SW 1271 (cell line): ENCODE measurements at places on chromosomes 13 and 19.

DNA sequence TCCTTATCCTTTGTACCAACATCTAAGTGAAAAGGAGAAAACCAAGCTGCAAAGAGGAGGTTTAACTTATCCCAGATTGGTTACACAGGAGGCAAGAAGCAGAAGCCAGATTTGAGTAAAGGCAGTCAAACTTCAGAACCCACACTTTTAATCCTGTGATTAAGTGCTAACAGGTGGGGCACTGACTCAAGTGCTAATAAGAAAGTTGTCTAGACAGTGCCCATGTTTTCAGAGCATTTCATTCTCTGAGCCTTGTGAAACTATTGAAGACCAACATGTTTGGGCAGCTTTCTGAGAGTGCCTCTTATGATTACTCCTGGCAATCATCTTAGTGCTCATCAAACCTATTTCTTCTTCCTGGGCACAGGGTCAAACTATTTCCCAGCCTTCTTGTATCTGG lies 380.8 kb downstream of the KCNRG start:
- no peak for DNase-seq

- DNase-seq: no peak
Observed at GRCh38 chr13:19185865-19186645, 4.4 kb upstream of the TUBA3C start.

GRCh38 chr19:40424637-40425449 lies 949 bp downstream of the SERTAD1 start:
- DNase-seq: no peak

GRCh38 chr19:58554494-58555368 lies at the start of gene CHMP2A:
Gene CHMP2A (minus strand): TSS chr19:58555105. CDS start chr19:58554212, 893 bp downstream.
- DNase-seq: no peak

DNA sequence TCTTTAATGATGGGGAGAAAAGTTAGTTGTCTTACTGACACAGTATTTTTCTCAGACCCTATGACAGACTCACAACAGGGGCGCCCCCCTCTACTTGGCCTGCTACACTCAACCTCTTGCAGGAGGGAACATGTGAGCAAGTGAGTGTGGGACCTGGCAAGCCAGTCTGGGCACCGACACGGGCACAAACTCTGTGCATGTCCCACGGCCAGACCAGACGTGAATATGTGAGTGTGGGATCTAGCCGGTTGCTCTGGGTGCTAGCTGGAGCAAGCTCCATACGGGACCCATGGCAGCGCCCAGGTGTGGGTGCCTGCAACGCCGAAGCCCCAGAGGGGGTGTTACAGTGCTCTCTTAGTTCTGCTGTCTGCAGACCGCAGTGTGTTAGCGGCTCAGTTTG lies 1437.3 kb upstream of the MIR17HG start:
- no peak for DNase-seq

DNA sequence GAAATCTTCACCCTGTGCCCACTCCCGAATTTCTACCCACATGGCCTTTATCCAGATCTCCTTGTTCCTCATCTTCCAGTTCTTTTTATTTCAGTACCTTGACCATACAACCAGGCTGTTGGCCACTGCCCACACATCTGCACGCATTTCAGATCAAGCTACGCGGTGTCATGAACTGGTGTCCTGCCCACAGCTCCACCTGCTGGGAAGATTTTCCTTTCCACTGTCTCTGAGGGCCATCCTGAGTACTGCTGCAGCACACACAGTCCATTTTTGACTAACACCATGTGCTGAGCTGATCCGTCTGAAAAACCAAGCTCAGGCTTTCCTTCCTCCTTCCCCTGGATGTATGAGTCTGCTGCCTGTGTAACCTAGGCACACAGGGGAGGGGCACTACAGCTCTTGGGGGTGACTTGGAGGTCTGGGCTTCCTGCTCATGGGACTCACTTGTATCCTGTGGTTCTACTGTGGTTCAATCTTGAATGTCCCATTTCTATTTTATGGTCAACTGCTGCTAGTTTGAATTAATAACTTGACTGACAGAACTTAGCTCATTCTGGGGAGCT lies 71.9 kb downstream of the WASF3 start:
- DNase-seq: no peak

GRCh38 chr19:17289489-17289888 lies 7.8 kb downstream of the ANKLE1 start:
- peak; percentile 10 for DNase-seq

GRCh38 chr13:34025746-34026145 lies 207.8 kb downstream of the RFC3 start:
- no peak for DNase-seq

- no peak for DNase-seq
Observed at GRCh38 chr13:105773863-105774538, 761.5 kb downstream of the EFNB2 start.

- DNase-seq: no peak
Observed at GRCh38 chr13:21641629-21642028, 29.2 kb upstream of the FGF9 start.

DNA sequence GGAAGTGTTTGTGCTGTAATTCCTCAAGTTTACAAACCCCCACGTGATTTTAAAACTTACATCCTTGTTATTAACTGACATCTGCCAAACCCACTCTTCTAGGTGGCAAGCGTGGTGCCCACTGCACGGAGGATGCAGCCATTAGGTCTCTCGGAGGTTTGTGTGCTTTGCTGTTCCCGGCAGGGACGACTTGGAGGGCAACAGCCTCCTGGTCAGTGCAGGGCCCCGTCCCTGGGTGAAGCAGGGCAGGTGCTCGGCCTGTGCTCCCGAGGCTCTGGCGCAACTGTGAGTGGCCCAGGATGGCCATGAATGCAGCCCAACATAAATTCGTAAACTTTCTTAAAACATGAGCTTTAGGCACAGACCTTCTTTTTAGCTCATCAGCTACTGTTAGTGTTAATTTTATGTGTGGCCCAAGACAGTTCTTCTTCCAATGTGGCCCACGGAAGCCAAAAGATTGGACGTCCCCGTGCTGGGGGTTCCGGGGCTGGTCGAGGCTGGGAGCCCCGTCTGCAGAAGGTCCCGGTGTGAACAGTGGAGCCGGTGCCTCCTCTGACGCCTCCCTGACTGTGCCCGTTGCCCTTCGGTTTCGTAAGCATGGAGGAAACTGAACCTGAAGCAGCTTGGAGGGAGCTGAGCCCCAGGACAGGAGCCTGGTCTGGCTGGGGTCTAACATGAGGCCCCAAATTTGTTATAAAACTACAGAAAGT lies 11.9 kb downstream of the GAS6 start:
- DNase-seq: no peak

- no peak for DNase-seq
Observed at GRCh38 chr13:99859178-99860177, 112.1 kb downstream of the ZIC5 start.

DNA sequence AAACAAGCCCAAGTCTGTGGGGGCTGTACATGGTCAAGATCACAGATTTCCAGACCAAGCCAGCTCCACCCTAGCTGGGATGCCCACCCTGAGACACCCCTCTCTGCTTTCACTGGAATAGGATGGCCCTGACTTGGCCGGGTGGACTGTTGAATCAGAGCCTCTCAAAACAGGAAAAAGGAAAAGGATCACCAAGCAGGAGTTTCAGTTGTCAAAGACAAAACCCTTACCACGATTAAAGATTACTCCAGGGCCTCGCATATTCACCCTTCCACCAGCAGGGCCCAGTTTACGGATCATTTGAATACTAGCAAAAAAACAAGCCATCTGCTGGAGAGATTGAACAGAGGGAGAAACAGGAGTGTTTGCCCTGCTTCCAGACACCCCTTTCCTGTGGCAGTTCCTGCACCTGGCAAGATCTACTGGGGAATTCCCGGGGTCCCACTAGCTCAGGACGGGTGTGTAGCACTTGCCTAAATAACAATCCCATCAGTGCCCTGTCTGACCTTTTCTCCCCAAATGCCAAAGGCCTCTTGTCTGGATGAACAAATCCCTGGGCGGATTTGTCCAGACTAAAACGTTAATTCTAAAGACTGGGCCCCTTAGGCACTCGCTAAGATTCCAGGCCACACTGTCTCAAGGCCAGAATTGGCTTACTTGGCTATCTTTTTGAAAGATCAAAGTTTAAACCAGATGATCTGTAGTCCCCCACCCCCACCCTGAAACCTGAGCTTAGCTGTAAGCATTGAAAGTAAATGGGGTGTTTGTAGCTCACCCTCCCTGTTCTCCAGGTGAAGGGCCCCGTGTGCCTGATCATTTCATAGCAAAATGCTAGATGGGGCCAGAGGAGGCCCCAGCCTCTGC lies 38.4 kb downstream of the ACTN4 start:
- DNase-seq: no peak

DNA sequence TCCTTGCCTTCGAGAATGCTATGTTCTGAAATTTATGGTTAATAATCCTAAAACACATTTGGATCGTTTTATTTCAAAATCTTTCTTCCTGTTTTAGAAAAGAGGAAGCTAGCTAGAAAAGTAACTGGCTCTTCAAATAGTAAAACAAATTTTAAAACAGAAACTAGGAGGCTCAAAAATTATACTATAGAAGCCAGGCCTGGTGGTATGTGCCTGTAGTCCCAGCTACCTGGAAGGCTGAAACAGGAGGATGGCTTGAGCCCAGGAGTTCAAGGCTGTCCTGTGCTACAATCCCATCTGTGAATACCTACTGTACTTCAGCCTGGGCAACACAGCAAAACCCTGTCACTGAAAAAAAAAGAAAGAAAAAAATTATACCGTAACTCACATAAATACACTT lies 57.9 kb downstream of the ELF1 start:
- no peak for DNase-seq

- DNase-seq: no peak
Observed at GRCh38 chr19:3471954-3472655, 8.2 kb downstream of the SMIM24 start.

DNA sequence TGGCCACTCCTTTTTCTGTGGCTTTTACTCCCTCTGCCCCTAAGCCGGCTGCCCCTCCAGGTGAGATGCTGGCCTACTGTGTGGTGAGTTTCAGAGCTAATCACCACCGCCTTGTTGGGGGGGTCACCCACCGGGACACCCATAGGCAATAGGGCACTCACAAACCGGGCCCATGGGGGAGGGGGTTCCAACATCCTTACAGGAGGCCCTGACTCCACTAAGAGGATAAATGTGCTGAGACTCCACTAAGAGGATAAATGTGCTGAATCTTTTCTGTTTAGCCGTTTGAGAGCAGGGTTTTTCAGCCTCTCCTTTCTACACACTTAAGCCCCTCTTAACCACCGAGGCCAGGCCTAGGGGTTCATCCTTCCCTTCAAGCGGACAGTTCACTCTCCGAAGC lies 73.7 kb downstream of the SLC15A1 start:
- DNase-seq: no peak

DNA sequence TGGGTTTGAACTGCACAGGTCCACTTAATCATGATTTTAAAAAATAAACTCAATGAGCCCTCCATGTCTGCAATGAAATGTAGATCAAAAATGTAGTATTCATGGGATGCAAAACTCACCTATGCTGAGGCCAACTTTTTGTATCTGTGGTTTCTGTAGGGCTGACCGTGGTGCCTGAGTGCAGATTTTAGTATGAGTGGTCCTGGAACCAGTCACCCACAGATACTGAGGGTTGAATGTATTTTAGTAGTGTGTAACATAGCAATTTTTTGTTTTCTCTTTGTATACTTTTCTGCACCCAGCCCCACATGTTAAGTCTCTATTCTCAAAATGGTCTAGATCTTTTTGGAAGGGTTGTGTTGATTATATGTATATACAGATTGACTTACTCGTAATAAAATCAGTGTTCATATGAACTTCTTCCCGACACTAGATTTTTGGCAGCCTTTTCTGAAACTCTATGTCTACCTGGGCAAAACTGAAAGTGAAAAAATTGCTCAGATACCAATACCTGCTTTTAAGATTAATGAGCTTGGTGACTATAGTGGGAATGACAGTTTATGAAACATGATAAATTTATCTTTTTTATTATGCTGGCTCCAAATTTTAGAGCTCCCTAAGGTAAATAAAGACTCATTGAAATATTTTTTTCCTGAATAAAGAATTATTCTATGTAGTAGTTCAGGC lies 51.6 kb downstream of the DNAJC15 start:
- DNase-seq: no peak

DNA sequence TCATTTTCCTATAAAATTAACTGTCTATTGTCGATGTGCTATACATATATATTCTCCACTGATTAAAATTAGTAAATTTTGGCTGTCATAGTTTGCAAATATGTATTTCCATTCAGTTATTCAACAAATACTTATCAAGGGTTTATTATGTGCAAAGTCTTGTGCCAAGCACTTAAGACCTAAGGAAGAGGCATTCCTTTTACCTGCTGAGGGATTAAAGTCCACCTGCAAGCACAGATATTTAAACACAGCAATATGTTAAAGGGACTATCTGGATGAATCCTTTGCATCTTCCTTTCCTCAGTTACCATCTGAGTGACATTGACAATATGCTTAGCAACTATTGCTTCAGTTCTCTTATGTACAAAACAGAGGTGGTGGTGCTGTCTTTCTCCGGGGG lies 89.3 kb downstream of the LIG4 start:
- no peak for DNase-seq

DNA sequence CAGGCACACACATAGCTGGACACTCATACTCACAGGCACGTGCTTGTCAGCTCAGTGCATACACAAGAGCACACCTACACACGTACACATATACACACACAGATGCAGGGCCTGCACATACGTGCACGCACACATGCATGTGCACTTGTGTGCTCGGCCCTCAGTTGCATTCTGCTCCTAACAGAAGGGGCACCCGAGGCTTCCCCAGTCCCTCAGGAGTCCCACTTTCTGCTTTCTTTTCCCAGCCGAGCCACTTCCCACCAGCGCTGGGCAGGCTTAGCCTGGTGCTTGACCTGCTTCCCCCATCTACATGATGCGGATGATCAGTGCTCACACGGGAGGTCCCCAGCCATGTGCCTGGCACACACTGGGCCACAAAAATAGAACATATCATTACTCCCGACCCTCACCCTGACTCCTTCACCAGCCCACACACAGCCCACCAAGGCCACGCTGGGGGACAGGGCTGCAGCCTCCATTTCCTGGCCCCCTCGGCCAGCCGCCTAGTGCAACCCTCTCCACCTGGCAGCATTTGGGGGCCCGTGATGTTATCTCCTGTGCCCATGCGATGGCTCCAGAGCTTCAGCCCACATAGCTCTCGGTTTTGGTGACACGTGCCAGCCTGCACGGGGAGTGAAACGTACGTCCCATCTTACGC lies 125.2 kb upstream of the SPACA7 start:
- DNase-seq: no peak

- no peak for DNase-seq
Observed at GRCh38 chr13:43475140-43475539, 311.6 kb downstream of the ENOX1 start.

DNA sequence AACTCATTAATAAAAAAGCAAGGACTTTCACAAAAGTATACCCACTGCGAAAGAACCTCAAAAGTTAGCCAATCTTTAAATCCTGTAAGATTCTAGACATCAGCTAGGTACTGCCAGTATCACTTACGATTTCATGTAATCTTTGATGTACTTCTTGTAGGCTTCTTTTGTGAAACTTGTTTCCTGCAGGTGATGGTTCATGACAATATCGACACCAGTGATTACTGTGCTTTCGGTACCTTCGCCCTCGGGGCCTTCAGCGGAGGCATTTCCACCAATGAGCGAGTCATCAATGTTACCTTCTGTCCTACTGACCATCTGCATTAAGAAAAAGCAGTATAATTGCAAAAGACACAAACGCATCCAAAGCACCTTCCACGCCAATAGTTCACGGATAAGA lies 1.1 kb downstream of the TPT1 start:
- no peak for DNase-seq
